ENCODE measurements at places on chromosomes 4 and X.
A peak's percentile ranks its signal among the peaks of the same experiment; 100 is the strongest.

GRCh38 chr4:147924604-147925412, 192.9 kb downstream of the ARHGAP10 start:
- DNase-seq: no peak

DNA sequence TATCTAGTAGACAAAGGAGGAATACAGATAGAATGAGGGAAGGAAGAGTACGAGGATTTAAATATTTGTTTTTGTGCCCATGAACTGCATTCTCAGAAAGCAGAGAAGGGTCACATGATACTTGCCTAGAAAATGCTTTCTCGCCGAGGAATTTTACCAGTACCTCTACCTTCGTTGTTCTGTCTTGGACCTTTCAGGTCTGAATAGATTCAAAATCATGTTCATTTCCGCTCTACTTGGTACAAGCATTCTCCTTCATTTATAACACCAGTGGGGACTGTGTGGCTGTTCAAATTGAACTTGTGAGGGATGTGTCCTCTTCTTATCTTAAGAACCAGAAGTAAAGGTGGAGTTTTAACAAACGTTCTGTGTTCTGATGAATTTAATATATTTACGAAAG, 1.9 kb downstream of the USP38 start:
- no peak for DNase-seq

DNA sequence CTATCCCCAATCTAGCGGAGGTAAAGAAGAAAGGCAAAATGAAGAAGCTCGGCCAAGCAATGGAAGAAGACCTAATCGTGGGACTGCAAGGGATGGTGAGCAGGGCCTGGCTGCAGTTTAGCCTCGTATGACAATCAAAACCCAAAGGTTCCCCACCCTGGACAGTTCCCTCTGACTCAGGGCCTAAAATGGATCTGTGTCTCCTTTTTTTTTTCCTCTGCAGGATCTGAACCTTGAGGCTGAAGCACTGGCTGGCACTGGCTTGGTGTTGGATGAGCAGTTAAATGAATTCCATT, 986 bp downstream of the HDAC6 start:
- DNase-seq: no peak

DNA sequence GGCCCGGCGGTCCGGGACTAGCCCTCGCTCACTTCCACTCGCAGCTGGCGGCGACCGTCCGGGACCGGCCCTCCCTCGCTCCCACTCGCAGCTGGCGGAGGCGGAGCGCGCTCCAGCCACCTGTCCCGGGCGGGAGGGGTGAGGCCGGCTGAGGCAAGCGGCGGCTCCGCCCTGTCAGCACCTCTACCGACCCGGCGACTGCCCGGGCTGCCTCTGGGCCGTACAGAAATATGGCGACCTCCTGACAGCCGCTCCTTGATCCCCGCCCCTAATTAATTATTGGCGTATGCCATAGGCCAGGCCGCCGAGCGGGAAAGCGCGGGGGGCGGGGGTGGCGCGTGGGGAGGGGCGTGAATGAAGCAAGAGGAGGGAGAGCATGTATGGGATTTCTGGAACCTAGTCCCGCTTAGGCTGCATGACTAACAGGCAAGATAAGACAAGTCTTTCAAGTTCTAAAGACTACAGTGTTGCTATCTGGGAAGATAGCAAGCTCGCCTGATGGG, at the start of gene MORC4:
Gene MORC4 (minus strand): TSS at position 200 of the 503 bp plus-strand sequence. CDS start 243 bp downstream, outside the sequence.
- DNase-seq: peak; percentile 77

DNA sequence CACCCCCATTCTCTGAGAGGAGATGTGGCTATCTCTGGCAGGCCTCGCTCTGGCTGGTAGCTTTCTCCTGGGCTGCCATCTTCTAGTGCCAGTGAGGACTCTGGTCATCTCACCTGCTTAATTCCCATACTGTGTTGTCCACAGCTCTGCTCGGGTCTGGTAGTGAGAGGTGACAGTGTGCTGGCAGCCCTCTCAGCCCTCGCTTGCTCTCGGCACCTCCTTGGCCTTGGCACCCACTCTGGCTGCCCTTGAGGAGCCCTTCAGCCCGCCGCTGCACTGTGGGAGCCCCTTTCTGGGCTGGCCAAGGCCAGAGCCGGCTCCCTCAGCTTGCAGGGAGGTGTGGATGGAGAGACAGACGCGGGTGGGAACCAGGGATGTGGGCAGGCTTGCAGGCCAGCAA, 52.7 kb downstream of the CPLX1 start:
- no peak for DNase-seq

- no peak for DNase-seq
Measured at GRCh38 chr4:68953056-68953596, 1.5 kb upstream of the UGT2A3 start.

GRCh38 chr4:128908735-128909134, 99.2 kb downstream of the JADE1 start:
- peak; percentile 38 for DNase-seq

- peak; percentile 90 for DNase-seq
Measured at GRCh38 chrX:66676413-66676812, 37.5 kb upstream of the EDA2R start.

DNA sequence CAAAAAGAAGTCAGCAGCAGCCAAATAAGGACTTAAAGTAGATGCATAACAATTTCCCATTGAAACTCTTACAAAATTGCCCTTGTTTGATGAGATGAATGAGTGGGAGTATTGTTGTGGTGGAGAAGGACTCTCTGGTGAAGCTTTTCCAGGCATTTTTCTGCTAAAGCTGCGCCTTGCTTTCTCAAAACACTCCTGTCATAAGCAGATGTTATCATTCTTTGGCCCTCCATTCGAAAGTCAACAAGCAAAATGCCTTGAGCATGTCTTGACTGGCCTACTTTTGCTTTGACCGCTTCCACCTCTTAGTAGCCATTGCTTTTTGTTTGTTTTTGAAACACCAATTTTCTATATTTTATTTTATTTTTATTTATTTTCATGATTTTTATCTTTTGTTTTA, 340.9 kb upstream of the FGF13 start:
- no peak for DNase-seq

DNA sequence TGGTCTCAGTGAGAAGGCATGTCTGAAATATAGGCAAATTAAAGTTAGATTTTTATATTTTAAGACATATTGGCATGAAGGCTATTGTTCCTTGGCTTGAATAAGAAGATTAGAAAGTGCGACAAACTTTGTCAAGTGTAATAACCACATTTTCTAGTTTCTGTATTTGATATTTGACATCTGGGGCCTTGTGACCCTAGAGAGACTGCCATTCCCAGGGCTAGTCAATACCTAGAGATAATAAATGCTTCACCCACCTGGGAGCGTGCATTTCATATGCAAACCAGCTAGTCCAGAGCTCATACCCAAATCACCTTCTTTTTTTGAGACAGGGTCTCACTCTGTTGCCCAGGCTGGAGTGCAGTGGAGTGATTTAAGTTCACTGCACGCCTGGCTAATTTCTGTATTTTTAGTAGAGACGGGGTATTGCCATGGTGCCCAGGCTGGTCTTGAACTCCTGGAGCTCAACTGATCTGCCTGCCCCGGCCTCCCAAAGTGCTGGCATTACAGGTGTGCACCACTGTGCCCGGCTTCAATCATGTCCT, 62.6 kb downstream of the COQ2 start:
- DNase-seq: no peak

DNA sequence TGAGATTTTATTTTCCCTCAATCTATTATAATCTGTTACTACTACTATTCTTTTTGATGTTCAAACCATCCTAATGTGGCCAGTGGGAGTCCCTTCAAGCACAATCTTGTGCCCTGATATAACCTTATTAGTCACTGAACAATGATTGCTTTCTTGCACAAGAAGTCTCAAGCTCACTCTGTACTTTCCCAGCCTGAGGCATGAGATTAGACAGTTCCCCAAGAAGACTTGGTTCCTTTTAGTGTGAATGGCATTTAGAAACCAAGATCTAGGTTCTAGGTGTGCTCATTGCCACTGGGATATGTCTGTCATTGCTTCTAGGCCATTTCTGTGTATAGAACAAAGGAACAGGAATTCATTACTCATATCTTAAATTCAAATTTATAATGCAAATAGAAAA, 28.0 kb upstream of the RBM41 start:
- DNase-seq: peak; percentile 0

DNA sequence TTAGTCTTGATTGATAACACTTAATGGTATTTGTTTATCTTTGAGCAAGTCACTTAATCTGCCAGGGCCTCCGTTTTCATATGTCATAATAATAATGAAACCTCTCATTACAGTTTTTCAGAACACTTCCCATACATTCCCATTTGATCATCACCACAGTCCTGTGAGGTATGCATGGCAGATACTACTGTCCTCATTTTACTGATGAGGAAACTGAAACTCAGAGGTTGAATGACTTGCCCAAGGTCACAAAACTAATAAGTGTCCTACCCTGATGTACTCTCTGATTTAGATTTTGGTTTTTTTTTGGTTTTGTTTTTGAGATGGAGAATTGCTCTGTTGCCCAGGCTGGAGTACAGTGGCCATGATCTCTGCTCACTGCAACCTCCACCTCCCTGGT, 25.7 kb downstream of the ZFX start:
- no peak for DNase-seq

- peak; percentile 21 for DNase-seq
Measured at GRCh38 chr4:184825141-184825895, 450 bp downstream of the ACSL1 start.

- DNase-seq: no peak
Measured at GRCh38 chr4:124642846-124643245, 69.7 kb downstream of the ANKRD50 start.

DNA sequence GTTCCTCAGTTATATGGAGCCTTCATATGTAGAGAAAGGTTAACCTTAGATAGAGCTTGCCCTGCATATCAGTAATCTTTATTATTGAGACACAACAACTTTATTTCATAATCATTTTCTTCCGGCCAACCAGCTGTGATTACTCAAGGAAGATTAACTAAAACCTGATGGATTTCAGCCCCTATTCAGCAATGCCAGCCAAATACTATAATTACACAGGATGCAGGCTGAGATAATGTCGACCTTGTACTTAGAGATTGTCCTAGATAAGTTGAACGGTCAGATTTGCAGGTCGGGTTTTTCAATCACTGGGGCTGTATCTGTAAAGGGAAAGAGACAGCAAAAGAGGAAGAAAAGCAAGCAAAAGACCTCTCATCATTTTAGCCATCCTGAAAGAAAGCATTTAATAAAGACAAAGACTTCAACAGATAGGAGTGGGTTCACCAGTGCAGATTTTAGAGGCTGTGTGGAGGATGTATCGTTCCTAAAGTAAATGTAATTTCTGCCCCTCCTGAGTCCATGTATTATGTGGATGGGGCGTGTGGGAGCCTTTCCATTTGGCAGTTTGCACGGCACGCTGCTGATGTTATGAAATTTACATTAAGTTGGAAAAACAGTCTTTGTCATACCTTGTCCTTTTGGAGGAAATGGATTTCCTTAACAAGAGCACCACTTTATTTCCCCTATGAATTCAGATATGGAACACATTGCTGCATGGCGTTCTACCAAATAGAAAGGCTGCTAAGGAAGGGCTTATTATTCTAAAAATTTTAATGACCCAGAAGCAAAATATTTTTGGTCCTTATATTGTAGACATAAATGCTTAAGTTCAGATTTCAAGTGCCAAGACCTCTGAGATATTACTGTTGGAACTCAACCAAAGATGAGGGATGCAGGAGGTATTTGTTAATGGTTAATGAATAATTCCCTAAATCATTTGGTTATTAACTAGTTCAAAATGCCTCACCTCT, 496.7 kb downstream of the SPRY1 start:
- peak; percentile 70 for DNase-seq

DNA sequence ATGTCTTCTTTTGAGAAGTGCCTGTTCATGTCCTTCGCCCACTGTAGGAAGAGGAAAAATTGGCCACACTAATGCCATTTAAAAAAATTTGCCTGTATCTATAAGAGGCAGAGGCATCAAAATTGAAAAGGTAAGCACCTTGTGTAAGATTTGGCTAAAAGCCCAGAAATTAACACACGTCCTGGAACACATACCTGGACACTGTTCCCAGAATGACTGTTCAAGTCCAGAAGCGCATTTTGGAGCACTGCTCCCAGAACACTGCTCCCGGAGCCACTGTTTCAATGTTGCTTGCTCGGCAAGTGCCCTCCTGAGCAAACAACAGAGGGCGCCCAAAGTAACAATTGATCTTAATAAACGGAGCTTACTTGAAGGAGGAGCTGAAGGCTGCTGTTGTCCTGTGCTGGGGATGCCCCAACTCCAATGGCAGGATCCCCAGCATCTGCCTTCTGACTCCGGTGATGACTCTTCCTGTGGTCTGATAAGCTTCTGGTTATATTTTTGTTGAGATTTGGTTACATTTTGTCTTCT, 1958.6 kb downstream of the C4orf33 start:
- no peak for DNase-seq

GRCh38 chrX:11611161-11611560, 54.6 kb downstream of the ARHGAP6 start:
- no peak for DNase-seq

DNA sequence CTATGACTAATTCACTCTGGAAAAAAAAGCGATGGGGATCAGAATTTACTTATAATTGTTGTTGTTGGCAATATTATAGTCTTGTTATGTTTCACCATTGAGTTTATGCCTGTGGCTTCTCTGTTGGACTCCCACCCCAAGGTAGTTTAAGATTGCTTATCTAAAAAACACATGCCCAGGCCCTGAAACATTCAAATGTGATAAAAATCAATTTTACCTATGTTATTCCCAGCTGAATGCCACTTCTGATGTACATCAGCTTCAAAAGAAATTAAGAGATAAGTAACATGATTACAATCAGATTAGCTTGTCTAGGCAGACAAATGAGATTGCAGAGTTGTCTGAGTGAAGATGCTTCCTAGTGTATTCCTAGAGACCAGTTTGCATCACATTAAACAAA, 484.7 kb downstream of the PCDH7 start:
- no peak for DNase-seq

DNA sequence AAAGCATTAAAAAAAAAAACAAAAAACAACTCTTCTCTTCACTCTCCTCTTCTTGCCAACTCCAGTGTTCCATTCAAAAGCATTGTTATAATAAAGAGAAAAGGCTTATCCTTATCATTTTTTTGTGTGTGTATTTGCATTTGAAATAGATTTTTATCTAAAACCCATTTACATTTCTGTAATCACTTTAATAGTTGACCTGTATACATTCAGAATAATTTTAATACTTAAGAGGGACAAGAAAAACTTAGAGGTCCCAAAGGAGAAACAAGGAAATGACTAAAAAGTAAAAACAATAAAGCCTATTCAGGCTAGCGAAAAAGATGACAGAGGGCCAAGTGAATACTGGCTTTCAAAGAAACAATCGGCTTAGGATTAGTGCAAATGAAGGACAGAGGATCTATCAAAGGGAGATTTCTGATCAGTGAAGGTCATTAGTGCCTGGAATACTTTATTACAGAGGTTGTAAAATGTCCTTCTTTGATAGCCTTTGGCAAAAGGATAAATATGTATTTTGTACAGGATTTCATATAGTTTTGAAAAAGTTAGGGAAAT, 808.3 kb downstream of the RPA4 start:
- no peak for DNase-seq

DNA sequence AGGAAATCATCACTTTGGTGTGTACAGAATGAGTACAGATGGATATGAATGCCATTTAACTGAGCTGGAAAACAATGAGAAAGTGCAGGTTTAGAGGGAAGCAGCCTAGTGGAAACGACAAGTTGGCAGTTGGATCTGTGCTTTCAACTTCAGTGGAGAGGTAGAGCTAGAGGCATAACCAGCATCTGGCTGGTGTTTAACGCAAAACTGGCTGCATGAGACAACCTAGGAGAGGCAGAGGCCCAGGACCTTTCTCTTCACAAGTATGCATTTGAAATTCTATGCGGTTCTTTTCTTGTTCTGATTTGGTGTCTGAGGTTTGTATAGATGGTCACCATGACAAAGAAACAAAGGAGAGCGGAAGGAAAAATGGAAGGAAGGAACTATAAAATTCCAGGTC, 63.1 kb downstream of the ANXA5 start:
- DNase-seq: no peak

GRCh38 chrX:119121341-119121740, 6.3 kb downstream of the KIAA1210 start:
- peak; percentile 1 for DNase-seq

- DNase-seq: no peak
Measured at GRCh38 chr4:142085513-142086292, 449.3 kb downstream of the IL15 start.

Measured in fibroblast of gingiva (primary cell).